ENCODE measurements at places on chromosomes 1 and 21.

- no peak for DNase-seq
Measured at GRCh38 chr1:90580176-90580575, 136.9 kb downstream of the BARHL2 start.

DNA sequence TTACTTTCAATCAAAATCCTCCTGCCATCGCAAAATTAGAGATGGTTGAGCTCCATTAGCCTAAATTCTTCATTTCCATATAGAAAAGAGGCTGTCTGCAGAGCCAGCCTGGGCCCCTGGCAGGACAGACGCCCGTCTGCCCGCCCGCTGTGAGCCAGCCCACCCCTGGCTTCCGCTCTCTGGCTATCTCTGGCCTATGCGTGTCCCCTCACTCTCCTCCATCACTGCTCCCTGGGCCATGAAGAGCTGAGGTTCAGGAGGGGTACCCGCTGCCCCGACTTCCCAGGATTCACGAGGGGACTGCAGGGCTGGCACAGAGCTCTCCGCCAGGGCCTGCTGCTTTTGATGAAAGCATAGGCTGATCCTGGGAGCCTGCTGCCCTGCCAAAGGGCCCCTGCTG lies 117.6 kb downstream of the CASZ1 start:
- no peak for DNase-seq

DNA sequence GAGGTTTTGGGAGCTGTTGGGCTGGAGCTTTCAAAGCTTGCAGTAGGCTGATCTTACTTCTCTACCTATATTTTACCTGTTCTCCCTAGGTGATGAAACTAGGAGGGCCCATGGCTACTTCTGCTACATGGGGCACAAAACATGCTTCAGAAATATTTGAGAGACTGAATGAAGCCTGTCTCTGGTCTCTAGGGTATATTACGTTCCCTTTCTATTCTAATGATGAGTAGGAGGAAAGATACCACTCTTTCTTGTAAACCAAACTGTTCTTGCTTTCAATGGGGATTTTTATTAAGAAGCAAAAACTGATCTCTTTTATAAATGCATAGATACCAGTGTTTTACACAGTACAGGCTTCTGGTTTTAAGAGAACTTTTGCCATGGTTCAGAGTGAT lies 103.1 kb downstream of the GALNT2 start:
- no peak for DNase-seq

DNA sequence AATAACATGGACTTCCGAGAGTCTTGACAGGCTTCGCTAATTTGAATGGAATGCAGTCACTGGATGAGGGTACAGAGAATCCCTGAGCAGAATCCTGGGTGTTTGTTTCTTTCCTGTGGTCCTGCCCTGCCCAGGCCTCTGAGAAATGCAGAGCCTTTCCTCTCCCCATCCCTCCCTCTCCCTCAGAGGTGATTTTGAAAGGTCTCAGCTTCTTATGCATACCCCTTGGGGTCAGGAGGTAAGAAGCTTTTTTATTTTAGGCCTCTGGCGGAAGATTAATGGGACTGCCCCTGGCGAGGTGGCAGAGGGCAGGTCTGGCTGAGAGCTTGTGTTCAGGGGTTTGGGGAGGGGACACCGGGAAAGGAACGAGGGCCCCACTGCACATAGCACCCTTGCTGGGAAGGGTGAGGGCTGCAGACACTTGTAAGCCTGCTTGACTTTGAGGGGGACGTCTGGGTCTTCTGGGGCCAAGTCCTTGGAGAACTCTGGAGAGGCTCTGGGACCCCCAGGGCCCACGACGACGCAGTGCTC lies 116.5 kb upstream of the SLC45A1 start:
- DNase-seq = no peak

- no peak for DNase-seq
Measured at GRCh38 chr1:43537423-43538142, 6.9 kb downstream of the PTPRF start.

GRCh38 chr1:33866281-33866680 lies 2.4 kb downstream of the HMGB4 start:
- DNase-seq = no peak

GRCh38 chr1:15172405-15173259 lies 19.1 kb downstream of the TMEM51 start:
- DNase-seq = no peak

GRCh38 chr21:35011681-35012080 lies 37.4 kb downstream of the RUNX1 start:
- no peak for DNase-seq

DNA sequence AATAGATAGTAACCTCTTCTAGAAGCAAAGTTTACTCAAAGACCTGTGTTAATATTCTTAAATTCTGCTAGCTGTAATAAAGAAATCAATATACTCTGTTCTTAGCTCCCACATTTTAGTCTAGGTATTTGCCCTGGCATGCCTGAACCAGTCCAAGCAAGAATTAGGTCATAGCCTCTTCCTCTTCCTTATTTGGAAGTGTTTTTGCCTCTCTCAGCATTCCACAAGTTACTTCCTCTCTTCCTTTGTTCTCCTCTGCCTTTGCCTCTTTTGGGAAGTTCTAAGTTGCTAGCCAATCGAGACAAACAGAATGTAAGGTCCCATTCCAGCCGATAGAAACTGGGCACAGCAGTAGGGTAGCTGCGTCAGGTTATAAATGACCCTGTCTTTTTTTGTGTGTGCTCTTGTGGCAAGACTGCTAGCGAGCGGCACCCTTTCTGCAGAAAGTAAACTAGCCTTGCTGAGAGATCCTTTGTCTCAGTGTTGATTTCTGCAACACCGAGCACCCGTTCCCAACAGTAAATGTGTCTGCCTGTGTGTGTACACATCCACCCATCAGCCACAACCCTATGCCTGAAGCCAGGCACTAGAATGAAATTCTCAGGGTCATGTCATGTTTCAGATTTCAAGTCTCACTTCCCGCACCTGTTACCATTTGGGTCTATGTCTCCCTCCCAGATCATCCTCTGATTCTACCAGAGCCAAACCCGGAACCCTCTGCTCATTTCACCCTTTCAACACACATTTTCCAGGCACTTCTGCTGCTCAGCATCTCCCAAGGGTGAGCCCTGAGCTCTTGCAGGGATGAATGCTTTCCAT lies 37.5 kb downstream of the LRRC3 start:
- no peak for DNase-seq

GRCh38 chr21:37367703-37368540 lies 1.3 kb downstream of the DYRK1A start:
- DNase-seq = no peak

- DNase-seq = no peak
Measured at GRCh38 chr1:31691951-31692350, 11.9 kb downstream of the COL16A1 start.

GRCh38 chr1:243848858-243849420 lies 1.1 kb downstream of the AKT3 start:
- peak; percentile 17 for DNase-seq

DNA sequence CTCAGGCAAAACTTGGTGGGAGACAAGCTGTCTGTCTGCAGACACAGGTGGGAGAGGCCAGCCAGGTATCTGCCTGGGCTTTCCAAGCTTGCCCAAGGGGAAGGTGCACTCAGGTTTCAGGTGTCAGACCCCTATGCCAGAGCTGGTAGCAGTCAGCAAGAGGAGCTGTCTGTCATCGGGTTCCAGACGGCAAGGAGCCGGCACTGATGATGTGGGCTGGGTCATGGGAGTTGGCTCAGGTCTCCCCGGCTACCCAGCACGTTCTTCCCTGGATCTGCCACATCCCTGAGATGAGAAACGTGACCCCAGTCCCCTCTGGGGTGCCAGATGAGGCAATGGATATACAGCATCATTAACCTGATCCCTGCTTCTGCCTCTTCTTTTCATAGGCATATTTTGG lies 23.0 kb downstream of the TMCC2 start:
- no peak for DNase-seq

All from stimulated activated CD8-positive, alpha-beta memory T cell treated with anti-CD3 and anti-CD28 coated beads, Interleukin-7, amount 100 ng/mL, for 1 hour (primary cell).